ENCODE measurements at places on chromosomes 11 and 22.

- DNase-seq = no peak
Observed at GRCh38 chr22:23536821-23537345, 43.2 kb downstream of the IGLL1 start.

DNA sequence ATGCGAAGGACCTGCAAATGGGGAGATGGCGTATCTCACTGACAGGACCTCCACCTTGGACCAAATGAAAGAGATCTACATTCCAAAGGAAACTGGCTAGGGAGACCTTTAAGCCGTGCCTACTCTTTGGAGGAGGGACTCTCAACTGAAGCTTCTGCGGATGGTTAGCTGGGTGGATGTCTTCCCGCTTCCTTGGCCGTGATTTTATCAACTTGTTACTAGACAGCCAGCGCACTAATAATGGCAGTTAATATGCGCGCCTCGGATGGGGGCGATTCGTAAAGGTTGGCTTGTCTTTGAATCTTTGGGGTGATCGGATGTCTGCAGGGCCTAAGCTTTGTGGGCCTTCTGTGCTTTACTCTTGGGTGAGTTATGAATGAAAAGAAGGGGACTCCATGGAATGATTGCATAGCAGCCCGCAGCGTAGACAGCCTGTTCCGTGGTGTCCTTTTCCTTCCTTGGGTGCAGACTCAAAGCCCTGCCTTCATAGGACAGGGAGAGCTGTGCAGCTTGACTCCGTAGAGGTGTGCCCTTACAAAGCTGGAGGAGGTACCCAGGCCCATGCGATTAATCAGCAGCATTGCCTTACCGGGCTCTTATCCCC is 1.5 kb downstream of the ZNRF3 start:
- DNase-seq = no peak

- peak; percentile 82 for DNase-seq
Observed at GRCh38 chr22:37267661-37268413, 14.5 kb upstream of the CYTH4 start.

DNA sequence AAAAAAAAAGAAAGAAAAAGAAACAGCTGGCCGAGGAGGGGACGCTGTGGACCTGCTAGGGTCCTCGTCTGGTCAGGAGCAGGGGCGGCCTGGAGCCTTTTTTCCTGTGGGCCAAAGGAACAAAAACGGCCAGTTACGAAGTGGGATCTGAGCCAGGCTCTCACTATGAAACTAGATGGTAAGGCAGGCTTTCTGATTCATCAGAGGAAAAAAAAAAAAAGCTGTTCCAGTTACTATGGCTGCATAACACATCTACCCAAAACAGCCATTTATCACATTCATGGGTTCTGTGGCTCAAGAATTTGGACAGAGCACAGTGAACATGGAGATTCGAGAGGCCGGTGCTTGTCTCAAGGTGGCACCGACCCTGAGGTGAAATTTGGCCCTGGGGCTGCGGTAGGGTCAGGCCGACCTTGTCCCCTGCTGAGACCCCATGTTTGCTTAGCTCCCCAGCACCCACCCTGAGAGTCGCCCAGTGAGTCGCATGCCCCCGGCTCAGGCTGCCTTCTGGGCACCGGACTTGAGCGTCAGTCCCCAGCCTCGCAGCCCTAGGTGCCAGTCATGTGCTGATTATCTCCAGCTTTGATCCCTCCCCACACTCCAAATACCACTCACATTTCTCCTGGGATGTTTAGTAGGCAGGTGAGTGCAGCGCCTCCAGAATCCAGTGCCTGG is 34.2 kb downstream of the MRGPRD start:
- no peak for DNase-seq

DNA sequence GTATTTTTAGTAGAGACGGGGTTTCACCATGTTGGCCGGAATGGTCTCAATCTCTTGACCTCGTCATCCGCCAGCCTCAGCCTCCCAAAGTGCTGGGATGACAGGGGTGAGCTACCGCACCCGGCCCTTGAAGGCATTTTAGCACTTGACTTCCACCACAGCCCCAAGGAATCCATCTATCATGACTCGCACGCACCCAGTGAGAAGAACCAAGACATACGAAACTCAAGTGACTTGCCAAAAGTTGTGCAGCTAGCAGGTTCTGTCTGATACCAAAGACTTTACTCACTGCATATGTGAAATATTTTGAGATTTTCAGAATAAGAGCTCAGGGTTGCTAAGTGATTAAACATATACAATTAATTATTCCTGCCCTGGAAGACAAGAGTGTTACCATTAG is 21.0 kb downstream of the FLI1 start:
- no peak for DNase-seq

DNA sequence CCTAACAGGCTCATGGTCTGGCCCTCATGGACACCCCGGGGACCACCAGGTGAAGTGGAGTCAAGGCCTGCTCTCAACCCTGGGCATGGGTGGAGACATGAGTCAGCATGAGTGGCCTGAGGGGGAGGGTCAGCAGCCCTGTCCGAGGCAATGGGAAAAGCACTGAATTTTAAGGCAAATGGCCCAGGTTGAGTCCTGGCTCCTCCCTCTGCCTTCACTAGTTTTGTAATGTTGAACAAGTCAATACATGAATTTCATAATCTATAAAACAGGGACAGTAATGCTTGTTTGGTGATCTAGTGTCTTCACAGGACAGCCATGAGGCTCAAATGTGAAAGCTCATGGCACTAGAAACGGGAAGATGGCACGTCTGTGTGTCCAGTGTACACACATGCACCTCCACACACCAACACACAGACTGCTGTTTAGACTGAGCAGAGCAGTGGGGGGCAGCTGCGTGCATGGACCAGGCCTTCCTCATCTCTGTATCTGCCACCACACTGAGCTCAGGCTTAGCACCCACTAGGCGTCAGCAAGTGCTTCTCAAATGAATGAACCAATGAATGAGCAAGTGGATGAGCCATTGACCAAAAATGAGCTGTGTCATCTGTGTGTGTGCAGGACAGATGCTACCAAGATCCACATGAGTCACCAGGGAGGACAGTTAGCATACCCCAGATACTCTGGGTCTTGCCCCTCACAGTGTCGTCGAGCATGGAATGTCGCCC is 63.4 kb downstream of the NRXN2 start:
- DNase-seq = peak; percentile 67

DNA sequence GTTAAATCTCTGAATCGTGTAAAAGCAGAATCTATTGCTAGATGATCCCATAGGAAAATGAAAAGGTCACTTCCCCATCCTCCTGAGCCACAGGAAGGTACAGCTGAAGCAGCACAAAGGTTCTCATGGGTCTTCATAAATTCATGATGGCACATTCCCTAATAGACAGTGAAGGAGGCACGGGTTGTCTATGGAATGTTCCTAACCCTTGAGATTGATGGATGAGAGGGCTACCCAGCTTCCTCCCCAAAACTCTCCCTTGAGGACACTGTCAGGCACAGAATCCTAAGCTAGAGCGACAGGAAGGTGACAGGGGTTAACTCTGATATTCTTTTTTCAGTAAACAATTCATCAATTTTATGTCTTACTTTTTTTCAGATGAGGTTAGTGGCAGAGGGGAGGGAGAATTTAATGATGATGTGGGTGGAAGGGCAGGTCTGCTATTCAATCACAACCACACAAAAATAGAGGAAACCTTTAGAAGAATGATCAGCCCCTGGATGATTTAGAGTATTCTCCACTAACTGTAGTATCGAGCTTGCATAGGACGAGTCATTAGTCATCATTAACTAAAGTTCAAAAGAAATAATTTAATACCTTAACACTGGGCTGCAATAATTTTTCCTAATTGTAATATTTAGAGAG is 33.1 kb downstream of the SEZ6L start:
- no peak for DNase-seq

DNA sequence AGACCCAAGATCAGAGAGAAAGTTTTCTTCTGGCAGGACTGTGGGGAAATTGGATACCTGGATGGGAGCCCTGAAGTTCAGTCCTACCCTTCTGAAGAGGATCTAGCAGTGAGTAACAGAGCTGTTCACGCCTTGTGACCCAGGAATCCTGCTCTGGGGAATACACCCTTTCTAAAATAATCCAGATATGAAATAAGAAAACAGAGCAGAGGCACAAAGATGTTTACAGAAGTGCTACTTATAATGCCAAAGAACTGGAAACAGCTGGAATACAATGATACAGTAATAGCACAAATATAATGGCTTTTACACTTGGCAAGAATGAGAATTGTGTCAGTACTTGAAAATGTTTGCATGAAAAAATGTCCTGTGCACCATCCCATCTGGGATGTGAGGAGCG is 304.0 kb upstream of the NARS2 start:
- no peak for DNase-seq

GRCh38 chr22:31341386-31342088 is 4.6 kb downstream of the PATZ1 start:
- no peak for DNase-seq

GRCh38 chr22:43974028-43974545 is 18.8 kb downstream of the SAMM50 start:
- no peak for DNase-seq

- no peak for DNase-seq
Observed at GRCh38 chr11:87453531-87454089, 415.9 kb downstream of the TMEM135 start.

- no peak for DNase-seq
Observed at GRCh38 chr22:38699143-38699542, 1.6 kb downstream of the JOSD1 start.

GRCh38 chr11:102458548-102458947 is 6.0 kb upstream of the TMEM123 start:
- no peak for DNase-seq

DNA sequence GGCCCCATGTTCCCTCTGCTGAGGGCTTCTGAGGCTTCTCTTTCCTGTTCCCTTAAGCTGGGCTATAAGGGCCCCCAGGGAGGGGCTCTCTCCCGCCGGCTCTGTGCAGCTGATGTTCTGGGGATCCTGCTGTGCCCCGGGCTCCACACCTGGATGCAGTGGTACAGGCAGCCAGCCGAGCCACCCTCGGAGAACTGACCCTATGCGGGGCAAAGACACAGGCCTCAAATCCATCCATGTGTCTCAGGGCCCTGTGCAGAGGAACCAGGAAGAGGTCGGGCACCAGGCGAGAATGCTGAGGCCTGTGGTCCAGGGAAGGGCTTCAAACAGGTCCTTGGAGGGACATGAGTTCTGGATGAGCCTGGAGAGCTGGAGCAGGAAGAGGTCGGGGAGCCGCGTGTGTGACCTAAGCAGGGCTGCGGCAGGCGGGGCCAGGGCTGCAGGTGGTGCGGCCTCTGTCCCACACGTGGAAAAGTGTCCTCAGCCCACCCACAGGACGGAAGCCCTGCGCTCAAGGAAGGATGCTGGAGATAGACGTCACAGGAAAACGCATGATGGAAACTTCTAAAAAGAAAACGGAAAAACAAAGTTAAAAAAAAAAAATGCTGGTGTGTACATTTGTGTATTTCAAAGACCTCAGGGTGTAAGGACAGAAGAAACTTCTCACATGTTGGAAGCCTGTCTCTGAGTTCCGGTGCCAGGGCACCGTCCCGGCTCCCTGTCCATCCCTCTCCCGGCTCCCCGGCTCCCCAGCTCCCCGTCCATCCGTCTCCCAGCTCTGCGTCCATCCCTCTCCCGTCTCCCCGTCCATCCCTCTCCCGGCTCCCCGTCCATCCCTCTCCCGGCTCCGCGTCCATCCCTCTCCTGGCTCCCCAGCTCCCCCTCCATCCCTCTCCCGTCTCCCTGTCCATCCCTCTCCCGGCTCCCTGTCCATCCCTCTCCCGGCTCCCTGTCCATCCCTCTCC is 1149.2 kb downstream of the BRD1 start:
- no peak for DNase-seq

DNA sequence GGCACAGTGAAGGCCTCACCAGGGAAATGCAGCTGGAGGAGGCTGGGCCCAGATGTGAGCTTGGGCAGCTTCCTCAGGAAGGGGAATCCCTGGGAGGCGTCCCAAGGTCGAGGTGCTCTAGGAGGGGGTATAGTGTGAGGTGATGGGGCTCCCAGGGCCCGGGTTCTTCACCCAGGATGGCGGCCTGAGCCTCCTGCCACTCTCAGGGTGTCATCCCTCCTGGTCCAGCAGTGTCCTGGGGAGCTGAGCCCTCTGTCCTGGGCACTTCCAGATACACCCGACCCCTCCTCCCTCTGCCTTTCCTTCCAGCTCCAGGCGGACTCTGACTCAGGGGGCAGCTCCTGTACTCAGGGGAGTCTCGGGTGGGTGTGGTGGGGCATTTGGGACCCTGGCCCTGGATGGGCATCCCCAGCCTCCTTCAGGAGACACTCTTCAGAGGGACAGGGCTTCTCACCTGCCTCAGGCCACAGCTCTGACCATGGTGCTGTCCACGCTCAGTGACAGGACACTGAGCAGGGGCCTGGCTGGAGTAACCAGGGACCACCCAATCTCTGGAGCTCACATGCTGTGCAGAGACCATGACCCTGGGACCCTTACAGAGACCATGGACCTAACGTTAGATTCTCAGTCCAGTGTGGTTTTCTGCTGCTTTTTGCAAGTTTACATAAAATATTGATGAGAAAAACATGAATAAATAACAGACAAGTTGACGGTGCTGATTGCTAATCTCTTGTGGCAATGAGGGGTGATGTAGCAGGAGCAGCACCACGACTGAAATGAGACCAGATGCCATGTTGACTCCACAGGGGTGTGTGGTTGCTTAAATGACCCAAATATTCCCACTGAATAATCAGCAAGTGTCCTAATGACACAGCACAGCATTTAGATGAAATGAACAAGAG is 101.9 kb downstream of the GGTLC2 start:
- DNase-seq = no peak

DNA sequence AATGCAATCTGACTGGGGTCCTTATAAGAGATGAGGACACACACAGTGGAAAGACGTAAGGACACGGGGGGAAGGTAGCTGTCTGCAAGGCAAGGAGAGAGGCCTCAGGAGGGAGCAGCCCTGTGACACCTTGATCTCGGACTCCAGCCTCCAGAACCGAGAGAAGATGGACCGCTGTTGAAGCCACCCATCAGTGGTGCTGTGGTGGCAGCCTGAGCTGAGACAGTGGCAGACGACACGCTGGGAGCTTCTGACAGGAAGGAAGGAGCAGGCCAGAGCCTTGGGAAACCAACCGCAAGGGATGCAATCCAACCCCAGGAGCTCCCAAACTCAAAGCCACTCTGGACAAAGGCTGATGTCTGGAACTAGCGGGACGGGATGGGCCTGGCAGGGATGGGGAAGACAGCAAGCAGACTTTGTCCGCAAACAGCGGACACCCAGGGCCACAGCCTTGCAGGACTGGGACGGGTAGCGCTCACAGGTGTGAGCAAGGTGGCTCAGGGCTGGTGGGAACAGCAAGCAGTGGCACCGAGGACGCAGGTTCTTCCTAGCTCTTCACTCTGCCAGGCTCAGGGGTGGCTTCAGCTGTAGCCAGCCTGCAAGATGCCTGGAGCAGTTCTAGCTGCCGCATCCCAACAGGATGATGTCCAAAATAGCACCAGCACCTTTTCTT is 10.9 kb downstream of the LTO1 start:
- no peak for DNase-seq

- DNase-seq = peak; percentile 94
Observed at GRCh38 chr11:118921121-118921928, 4.4 kb downstream of the BCL9L start.

- no peak for DNase-seq
Observed at GRCh38 chr22:29171721-29172120, 34.0 kb upstream of the EMID1 start.

DNA sequence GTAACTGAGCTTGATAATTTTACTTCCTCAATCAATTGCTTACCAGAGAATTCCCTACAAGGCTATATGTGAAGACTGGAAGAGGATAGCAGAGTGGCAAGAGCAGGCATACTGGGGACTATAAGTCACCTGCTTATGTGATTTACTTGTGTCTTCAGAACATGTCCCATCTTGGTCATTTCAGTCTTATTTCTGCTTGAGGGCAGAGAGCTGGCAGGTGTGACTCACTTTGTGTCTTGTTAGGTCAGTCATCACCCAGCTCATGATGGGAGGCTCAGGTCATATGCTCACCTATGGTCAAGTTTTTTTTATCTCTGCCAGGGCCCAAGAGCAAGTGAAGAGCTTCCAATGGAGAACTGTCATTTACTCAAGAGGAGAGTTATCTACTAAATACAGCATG is 6.2 kb downstream of the SRSF8 start:
- DNase-seq = no peak
